ENCODE measurements at places on chromosomes 3 and 15.

GRCh38 chr3:98626151-98626550, 32.7 kb upstream of the CPOX start:
- DNase-seq, result no peak

- no peak for DNase-seq
These were observed 26.5 kb upstream of the POLR2M start for GRCh38 chr15:57680021-57680420.

DNA sequence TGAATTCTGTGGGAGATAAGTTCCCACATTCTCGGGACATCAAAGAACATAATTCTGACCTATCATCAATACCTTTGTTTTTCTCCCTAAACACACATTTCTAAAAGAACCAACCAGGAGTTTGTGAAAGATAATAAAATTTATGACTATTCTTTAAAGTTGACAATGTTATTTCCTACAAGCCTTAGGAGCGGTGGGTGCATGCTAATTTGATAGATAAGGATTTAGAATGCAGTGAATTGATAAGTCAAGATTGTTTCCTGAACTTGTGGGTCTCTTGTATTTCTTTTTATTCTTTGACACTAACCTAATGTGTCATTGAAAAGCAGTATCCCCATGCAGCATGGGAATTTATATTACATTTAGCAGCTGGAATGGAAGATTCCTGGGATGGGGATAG, 10.3 kb upstream of the UBE2E2 start:
- no peak for DNase-seq

DNA sequence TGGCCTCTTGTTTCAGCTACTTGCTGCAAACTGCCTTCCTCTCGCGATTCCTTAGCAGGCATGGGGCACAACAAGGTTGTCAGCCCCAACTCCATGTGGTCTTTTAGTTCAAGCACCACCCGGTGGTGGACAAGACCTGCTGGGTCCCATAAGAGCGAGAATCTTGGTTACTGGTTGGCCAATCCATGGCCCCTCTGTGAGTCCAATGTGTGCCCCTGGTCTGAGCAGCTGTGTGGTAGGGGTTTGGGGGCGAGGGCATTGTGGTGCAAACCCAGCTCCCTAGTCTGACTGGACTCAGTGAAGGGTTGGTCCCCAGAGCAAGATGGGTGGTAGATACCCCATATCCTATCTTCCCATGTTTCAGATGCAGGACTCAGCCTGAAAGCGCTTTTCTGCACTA, 48.8 kb downstream of the MESD start:
- no peak for DNase-seq

DNA sequence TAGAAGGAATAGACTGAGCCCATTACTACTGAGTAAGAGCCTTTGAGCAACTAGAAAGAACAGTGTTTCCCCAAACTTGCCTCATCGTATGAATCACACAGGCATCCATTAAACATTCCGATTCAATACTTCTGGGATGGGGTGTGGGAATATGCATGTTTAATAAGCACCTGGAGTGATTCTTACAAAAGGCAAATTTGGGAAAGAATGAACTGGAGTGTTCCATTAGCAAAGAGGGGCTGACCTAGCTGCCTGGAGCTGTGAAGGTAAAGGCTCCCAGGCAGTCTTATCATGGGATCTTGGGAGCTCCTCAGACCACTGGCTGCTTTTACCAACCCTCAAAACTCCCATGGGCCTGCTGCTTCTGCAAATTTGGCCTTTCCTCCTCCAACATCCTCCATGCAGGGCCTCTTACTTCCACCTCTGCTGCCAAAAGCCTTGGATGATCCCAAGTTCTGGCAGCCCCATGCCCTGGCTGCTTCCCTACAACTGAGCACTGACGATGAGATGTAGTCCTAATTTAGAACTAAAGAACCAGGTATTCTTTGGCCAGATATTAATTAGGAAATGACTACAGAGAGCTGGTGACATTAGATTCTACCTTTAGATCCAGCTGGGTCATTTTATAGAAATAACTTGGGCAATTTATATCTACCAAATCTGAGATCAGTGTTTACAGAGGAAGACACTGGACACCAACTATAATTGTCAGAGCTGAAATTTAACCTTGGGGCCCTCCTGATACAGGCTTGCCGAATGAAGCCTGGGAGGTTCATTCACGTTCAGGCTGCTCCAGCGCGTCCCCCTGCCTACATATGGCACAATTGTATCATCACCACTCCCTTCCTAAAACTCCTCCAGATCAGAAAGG, 11.2 kb upstream of the HOMER2 start:
- DNase-seq, result no peak

DNA sequence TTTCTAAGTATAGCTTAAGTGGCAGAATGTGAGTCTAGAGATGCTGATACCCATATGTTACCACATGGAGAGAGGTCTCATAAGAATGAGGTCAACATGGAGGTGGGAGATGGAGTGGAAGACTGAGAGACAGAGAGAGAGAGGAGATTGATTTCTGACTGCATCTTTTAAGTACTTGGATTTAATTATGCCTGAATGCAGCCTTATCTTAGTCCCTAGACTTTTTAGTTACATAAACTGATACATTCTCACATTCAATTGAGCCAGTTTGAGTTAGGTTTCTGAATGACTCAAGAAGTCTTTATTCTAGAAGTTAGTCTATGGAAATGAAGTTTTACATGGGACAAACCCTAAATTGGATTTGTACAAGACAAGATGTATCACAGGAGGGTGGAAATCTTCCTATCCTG, 58.5 kb upstream of the TNFSF10 start:
- DNase-seq, result no peak
